ENCODE measurements at places on chromosomes 12 and 14.

DNA sequence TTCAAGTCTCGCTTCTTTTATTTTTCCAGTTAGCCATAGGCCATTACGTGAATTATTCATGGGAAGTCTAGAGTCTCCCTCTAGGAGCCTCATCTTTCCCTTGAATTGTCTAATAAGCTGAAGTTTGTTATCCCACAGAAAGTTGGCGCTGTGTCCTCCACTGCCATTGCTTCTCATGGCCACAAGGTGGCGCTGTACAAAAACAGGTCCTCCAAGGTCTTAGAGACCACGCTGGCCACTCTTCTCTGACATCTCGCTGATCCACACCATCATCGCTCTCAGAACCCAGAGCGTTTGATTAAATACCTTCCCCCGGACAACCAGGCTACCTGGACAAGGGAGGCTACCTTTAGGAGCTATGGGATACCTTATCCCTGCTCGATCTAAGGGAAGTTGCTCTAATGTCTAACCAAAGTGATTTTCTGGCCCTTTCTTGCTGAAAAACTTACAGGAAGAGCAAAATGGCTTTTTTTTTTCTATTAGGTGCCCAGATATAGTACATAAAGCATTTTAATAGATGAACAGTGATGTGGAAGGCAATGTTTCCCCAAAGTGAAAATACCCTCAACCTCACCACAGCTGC, 110.0 kb downstream of the CCDC60 start:
- no peak for DNase-seq

DNA sequence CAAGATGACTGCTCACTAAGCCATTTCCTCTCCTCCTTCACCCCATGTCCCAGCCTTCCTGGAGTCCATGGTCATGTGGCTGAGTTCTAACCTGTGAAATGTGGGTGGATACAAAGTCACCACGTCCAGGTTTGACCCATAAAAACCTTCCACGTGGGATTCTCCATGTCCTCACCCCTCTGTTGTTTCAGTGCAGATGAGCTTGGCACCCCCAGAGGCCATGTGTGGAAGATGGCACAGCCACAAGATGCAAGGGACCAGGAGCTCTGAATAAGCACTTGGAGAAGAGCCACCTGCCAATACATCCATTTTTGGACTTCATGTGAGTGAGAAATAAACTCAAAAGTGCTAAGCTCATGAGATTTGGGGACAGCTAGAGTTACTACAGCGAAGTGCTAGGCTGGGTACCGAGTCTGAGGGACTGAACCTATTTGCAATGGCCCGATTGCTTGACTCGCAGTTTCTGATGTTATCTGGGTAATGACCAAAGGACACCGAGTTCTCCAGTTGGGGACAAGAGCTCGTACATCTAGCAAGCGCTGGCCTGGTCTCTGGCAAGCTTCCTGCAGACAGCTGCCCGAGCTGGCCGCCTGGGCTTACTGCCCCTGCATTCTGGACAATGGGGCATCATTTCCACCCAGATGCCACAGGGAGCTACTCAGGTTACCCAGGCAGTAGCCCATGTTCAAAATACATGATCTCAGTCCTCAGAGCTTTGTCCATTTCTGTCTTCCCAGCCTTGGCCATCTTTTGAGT, 7.7 kb upstream of the SLC24A4 start:
- no peak for DNase-seq

GRCh38 chr14:68931063-68931462, 48.0 kb downstream of the ACTN1 start:
- DNase-seq = no peak

- no peak for DNase-seq
These were observed 55.4 kb upstream of the MED13L start for GRCh38 chr12:116332705-116333380.

- DNase-seq = peak; percentile 87
These were observed 196.6 kb upstream of the DIO3 start for GRCh38 chr14:101364503-101365328.

DNA sequence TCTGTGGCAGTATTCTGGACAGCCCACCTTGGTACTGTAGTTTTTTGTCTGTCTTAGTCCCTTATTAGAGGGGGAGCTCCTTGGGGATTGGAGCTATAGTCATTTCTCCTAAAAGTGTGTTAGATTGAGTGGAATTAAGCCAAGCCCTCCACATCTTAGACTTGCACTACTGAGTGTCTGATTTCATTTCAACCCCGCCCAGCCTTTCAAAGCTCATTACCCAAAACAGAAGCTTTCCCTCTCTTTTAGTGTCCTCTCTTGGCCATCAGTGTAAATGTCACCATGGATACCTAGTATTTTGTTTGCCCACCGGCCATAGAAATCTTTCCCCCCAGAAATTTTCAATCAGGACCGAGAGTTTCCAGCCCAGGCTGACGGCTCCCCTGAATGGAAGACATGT, 74.5 kb downstream of the LRRC74A start:
- DNase-seq = no peak

DNA sequence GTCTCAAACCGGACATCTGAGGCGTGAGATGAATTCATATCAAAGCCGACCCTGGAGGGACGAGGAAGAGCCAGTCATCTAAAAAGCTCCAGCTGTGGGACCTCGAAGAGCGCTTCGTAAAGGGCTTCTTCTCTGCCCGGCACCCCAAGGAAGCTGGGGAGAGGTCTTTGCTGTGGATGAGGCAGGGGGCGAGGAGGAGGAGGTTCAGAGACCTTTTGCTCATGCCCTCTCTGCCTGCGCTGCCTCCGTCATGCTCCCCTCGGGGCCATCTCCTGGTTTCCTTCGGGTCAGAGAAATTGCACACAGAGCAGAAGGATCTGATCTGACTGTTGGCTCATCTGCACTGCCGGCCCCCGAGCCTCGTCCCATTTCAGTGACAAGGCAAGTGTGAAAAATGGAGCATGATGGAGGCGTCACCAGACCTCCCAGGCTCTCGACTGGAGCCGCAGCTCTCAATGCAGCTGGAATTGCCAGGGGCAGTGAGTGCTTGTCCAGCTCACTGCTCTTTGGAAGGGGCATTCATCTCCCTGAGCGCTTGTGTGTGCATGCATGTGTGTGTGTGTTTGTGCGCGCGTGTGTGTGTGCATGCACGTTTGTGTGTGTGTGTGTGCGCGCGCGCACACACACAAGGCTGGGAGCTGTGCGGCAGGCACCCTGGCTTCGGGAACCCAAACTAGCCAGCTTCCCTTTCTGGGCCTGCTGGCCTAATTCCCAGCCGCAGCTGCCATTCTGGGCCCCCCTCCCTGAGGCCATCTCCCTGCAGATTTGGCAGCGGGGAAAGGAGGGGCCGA, 9.2 kb downstream of the CABP1 start:
- DNase-seq = no peak

GRCh38 chr12:67991158-67991557, 1.9 kb downstream of the IFNG-AS1 start:
- no peak for DNase-seq

DNA sequence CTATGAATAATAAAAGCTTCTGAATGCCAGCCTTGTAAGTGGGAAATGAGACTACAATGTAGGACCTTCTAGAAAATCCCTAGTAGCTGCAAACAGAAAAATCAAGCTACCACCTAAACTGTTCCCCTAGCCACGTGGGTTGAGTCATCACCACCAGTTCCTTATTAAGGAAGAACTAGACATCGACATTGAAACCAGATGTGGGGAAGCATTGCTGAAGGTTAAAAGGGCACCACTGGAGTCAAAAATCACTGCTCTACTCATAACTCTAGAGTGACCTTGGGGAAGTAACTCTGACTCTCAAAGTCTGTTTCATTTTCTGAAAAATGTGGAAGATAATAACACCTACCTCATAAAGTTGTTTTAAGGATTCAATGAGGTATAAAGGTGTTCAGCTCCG, 9.4 kb upstream of the CNIH1 start:
- DNase-seq = no peak

GRCh38 chr12:120132054-120132836, 15.7 kb upstream of the RAB35 start:
- no peak for DNase-seq

Data from ovary (tissue), 10 donors.